Hematopoietic multipotent progenitor cell (in vitro differentiated cells): ENCODE measurements at places on chromosomes 2 and 18.

GRCh38 chr2:20608666-20609348, 42.1 kb downstream of the HS1BP3 start:
- DNase-seq, result no peak

GRCh38 chr2:37664231-37664643, 7.2 kb downstream of the CDC42EP3 start:
- DNase-seq, result no peak

GRCh38 chr2:102386004-102386403, 30.4 kb downstream of the IL18R1 start:
- no peak for DNase-seq

GRCh38 chr2:2575181-2575577, 244.1 kb upstream of the MYT1L start:
- no peak for DNase-seq

DNA sequence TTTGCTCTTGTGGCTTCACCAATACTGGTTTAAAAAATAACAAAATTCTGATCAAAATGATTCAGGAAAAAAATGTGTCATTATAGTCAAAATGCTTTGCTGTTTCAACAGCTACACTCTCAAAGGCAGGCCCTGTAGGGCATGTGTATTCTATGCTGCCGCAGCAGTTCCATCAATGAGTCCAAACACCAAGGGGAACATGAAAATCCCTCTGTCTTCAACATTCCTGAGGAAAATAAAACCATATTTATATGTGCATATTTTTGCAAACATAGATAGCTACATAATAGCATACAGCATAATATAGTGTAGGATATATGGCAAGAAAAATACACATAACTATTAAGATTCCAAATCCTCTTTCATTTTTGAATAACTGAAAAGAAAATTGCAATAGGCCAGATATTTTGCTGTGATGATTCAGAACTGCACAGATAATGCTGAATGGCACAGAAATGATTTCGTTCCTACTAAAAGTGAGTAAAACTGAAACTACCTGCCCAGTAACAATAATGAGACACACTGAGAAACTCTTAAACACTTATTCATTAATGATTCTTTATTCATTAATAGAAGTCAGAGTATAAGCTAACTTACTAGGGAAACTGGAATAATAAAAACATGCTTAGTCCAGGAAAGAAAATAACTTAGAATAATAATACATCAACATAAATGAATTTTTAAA, 343.8 kb downstream of the SUCLG1 start:
- no peak for DNase-seq

DNA sequence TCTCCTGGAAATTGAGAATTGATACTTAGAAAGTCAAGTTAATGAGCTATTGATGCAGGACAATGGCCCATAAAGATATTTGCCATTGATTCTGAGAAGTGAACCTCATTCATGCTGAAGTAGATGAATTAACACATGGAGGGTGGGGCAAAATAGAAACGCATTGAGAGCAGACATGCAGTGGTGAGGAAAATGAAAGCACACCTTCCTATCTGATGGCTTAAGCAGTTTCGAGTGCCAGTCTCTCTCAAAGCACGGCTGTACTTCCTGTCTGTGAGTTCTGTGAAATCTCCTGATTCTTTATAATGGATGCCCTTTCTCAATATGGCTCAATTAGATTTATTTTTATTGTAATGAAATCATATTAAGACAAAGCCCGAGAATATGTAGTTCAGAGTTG, 247.0 kb downstream of the TMX3 start:
- DNase-seq, result no peak

DNA sequence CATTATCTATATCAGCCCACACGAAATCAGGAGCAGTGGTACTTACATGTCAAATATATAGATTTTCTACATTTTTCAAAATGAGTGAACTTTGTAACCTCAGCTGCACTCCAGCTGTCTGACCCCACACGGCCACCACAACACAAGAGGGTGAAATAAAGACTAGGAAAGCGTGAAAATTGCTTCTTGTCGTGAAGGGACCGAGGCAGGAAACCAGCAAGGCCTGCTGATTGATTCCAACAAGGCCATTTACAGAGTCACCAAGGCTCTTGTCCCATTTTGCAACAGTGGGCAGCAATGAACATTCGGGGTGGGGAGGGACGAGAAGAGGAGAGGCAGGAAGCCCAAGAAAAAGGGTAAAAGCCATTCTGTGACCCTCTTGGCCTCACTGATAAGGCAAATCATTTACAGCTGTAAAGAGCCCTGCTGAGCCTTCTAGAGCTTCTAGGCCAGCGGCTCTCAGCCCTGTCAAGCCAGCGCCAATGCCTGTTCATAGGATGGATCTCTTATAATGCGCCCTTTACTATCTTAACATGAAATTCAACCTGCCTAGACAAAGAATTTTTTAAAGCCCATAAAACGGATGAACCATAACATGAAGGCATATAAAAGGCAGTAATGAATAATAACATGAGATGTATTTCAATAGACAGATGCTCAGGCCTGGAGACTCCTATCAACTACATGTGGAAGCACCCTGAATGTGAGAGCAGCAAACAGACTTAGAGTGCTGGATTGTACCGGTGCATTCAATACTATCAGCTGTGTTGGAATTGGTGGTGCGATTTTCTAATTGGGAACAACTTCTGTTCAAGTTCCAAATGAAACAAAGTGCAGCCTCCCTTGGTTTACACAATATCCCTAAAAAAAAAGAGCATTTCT, 269.0 kb downstream of the CDCA7 start:
- DNase-seq, result no peak

GRCh38 chr2:95106081-95106480, 15.5 kb downstream of the MRPS5 start:
- DNase-seq, result no peak

DNA sequence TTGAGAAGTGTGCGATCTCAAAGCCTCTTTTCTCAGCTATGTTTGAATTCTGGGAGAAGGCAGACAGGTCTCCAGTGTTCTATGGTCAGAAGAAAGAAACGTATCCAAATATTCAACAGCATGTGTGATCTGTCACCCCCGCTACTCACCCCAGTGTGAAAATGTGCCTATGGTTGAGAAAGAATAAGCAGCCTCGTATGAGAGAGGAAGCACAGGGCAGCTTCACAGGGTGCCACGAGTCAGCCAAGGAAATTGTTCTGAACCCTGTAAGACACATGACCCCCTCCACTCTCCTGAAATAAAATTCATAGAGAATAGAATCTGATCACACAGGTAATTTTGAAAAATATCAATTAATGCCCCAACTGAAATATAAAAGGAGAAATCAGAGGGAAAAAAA, 8.0 kb upstream of the SF3B1 start:
- DNase-seq, result peak; percentile 23

DNA sequence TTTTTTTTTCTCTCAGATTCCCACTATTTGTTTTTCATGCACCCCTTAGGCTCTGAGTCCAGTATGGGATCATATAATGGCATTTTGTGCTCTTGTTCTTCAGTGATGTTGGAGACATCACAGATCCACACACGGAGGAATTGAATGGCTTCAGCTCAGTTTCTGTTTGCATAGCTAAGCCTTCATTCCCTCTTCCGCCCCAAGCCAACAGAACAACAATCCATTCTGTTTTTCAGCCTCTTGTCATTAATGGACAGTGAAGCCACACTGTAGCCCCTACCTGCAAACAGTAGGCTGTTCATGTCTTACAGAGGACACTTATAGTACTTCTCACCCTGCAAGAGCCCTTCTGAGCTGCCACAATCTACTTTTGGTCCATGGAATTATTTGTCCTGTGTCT, 64.0 kb upstream of the ZSWIM2 start:
- no peak for DNase-seq

- peak; percentile 85 for DNase-seq
These were observed 25.0 kb upstream of the MSGN1 start for GRCh38 chr2:17791121-17791816.

DNA sequence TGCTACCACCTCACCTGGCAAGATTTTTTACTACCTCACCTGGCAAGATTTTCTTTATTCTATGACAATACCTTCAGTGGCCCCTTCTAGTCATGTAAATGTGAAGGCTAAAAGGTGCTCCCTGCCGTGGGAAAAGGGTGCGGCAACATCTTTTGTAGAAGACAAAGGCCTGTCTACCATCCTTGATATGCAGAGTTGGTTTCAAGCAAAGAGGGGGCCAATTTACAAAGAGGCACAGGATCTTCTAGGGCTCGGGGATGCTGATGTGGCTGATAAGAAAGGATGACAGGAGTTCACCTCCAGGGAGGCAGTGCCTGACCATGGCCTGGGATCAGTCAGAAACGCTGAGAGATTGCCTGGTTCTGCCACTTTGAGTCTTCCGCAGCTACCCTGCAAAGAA, 165.4 kb upstream of the SLC1A4 start:
- no peak for DNase-seq

DNA sequence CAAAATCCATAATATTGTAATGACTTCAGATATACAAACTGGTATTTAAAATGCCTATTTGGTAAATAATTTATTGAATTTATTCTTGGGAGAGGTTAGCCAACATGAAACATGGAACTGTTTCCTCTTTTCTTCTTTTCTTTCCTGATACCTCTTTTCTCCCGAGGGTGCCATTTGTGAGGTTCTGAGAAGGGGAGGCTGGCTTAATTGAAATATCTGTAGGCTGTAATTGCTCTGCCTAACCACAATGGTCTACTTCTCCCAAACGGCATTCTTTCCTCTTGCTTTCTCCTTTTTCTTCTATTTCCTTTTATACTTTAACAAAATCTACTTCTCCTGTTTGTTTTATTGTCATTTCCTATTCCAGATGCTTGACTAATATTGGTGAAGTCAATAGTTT, 114.9 kb downstream of the TCF4 start:
- no peak for DNase-seq

- no peak for DNase-seq
These were observed 467.1 kb downstream of the SUCLG1 start for GRCh38 chr2:83991992-83992391.

- DNase-seq, result no peak
These were observed 34.1 kb downstream of the PARD6G start for GRCh38 chr18:80213182-80213581.

DNA sequence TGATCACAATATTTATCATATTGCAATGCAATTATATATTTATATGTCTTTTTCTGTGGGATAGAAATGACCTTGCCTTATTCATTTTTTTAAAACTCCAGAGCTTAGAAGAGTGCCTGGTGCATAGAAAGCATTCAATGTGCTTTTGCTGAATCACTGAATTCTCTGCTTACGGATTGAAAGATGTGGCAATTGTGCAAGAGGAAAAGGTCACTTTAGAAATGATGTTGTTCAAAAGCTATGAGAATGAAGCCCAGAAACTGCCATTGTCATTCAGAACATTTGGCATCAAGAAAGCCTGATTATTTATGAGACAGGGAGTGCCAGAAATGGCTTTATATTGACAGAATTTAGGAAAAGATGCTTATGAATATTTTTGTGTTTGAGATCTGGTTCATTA, 678.6 kb upstream of the CDH2 start:
- no peak for DNase-seq

GRCh38 chr2:8263901-8264300, 418.0 kb upstream of the ID2 start:
- DNase-seq, result no peak

DNA sequence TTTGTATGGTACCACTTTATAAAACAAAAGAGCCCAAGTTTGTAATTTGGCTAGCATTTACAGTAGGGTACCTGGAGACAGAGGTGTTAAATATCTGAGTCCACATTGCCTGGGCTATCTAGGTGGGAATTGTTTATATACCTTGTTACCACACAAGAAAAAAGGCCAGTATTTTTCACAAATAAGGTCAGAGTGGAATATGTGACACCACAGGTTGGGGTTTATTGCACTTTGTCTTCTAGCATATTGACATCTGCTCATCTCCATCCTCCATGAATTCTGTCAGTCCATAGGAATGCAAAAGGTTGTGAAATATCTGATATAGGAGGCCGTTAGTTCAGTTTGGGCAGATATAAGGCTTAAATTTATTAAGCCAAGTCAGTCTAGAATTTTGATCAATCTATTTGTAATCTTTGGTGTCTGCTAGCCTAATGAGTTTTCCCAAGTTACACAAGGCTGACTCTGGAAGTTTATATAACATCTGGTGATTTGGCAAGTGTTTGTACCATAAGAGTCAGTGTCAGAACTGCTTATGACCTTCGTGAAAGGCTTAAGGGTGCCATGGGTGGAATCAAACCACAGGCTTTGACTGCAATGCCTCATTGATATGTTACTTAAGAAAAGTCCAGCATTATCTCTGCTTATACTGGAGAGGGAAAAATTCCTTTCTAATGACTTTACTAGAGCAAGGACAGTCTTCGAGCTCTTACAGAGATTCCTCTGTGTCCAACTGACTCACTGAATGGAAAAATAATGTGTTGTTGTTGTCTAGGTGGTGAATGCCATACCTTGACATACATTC, 11.3 kb upstream of the DPP4 start:
- no peak for DNase-seq

- DNase-seq, result no peak
These were observed 6.0 kb downstream of the COMMD1 start for GRCh38 chr2:61911510-61911909.

DNA sequence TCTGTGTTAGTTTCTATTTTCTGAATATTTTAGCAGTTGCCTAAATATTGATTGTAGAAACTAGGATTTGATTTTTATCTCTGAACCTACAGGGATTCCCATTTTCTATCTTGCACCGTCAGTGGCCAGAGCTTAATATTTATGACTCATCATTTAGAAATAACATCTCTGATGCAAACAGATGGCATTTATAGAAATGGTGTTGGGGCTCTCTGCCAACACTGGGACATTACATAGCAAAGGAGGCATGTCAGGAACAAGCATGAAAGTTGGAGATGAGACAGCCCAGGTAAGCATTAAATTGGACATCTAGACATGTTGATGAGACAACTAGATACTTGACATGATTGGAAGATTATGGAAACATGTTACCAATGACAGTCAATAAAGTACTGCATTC, 165.3 kb upstream of the SYT4 start:
- DNase-seq, result no peak

GRCh38 chr2:226130192-226130591, 669.4 kb downstream of the IRS1 start:
- no peak for DNase-seq

DNA sequence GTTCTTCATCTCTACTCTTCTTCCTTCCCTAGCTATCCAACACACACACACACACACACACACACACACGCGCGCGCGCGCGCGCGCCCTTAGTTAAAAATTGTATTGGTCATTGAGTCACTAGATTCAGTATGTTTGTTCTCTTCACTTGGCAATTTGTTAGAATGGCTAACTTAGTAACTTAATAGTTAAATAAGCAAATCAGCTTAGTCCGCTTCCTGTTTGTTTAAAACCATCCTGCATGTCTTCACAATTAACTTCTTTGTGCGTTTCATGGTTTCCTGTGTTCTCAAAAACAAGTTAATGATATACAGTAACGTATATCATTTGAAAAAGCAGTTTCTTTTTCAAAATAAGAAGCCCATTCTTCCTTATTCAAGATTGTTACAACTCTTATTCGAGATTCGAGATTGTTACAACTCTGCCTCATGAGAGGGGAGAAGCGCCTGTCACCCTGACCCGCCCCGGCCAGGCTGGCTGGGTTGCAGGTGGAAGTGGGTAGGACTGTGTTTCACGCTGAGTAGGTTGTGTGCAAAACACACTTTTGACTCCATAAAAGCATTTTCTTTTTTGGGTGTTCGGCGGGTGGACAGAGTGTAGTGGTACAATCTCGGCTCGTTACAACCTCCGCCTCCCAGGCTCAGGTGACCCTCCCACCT, 9.5 kb upstream of the CNNM3 start:
- DNase-seq, result no peak

- DNase-seq, result no peak
These were observed 175.0 kb downstream of the MIB1 start for GRCh38 chr18:21915546-21915945.
